Fibroblast of skin of left biceps (primary cell): ENCODE measurements at places on chromosomes 6 and 20.
A peak's percentile ranks its signal among the peaks of the same experiment; 100 is the strongest.

DNA sequence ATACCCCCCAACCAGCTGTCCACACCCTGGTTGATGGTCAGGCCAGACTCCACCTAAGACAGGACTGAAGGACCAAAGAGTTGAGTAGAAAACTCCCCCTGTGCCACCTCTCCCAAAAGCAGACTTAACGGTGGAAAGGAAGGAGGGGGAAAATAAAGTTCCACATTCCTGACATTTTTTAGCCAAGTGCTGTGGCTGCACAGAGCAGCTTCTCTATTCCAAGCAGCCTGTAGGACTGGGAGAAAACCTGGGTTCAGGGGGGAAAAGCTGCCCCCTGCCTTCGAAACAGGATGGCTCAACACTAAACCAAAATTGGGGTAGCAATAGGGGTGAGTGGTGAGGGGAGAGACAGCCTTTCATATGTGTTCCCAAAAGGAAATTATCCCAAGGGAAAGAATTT, 3.6 kb downstream of the TRAM2 start:
- DNase-seq: no peak

- DNase-seq: no peak
These were observed 371.9 kb upstream of the CHD6 start for GRCh38 chr20:41989935-41990635.

DNA sequence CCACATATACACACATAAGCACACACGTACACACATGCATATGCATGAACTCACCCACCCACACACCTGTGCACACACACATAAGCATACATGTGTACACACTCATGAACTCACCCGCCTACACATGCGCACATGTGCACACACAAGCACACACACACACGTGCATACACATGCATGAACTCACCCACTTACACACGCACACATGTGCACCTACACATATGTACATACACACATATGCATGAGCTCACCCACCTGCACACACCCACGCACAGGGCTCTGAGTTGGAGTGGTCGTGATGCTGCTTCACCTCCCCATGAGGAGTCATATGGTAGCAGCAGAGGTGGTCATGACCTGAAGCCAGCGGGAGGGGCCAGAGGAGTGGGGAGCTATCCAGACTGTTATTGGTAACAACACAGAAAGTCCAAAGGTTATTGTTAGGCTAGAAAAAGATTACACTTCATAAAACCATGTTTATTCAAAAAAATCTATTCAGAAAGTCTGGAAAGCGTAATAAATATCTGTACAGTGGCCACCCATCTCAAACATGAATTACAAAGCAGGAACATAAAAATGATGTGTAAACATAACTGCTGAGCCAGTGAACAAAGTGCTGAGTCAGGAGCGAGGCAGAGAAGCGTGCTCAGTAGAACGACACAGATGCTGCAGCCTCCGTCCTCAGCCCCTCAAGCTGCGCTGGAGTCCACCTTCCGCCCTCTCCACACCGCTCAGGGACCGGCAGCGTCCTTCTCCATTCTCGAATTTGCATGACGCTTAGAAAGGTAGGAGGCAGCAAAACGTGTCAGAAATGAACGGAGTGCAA, 26.4 kb upstream of the MPC1 start:
- DNase-seq: no peak

GRCh38 chr6:168721571-168721970, 280.6 kb downstream of the SMOC2 start:
- DNase-seq: no peak

DNA sequence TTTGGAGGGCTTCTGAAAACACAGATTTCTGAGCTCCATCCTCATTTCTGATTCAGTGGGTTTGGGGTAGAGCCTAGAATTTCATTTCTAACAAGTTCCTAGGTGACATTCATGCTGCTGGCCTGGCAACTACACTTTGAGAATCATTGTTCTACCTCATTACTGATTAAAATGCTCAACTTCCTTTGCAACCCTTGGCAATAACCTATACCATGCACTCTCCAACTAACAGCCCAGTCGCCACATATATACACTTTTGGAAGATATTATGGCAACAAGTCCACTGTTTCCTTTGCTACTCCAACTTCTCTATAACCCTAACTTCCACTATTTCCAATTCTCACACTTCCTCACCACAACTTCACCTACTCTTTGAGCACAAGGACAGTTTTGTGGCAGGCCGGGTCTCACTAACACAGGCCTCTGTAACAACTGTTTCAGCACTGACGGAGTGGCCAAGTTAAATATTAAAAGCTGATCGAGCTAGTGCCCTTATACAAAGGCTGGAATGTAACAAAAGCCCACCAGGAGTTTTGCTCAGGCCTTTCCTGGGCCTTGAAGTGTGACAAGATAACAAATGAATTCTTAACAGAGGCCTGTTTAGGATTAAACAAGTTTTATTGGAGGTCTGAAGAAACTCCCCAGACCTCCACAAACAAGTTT, 32.1 kb upstream of the RAB23 start:
- DNase-seq: no peak

- DNase-seq: no peak
These were observed 121.3 kb downstream of the TOX2 start for GRCh38 chr20:44035924-44036323.

- DNase-seq: no peak
These were observed 9.1 kb downstream of the LAMA2 start for GRCh38 chr6:128892079-128892478.

- no peak for DNase-seq
These were observed 544 bp upstream of the STK38 start for GRCh38 chr6:36547646-36548400.

DNA sequence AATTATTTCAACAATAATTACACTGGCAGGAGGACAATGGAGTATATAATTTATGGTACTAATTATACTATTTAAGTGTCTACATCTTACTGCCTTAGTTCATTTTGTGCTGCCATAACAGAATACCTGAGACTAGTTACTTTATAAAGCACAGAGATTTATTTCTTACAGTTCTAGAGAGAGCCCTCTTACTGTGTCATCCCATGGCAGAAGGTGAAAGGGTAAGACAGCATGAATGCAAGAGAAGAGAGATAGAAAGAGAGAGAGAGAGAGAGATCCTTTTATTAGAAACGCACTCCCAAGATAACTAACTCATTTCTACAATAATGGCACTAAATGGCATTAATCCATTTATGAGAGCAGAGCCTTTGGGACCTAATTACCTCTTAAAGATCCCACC, 314.7 kb downstream of the EPM2A start:
- DNase-seq: no peak

DNA sequence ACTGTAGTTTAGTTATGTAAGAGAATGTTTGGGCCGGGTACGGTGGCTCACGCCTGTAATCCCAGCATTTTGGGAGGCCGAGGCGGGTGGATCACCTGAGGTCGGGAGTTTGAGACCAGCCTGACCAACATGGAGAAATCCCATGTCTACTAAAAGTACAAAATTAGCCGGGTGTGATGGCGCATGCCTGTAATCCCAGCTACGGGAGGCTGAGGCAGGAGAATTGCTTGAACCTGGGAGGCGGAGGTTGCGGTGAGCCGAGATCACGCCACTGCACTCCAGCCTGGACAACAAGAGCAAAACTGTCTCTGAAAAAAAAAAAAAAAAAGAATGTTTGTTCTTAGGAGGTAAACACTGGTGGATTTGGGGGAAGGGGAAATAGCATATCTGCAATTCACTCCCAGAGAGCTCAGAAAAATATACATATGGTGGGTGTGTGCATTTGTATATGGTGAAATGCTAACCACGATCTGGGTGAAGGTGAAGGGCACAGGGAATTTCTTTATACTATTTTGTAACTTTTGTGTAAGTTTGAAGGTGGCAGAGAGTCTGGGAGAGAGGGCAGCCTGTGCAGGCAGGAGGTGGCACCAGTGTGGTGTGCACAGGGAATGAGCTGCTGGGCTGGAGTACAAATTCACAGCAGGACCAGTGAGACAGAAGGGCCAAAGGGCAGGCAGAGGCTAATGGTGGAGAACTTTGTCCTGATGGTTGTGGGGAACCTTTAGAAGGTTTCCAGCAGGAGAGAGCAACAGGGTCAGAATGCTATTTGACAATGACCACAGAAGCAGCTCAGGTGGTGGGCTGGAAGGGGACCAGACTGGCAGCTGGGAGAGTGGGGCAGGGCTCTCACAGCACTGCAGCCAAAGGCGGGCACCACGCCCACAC, 42.4 kb downstream of the SSR1 start:
- no peak for DNase-seq

GRCh38 chr6:145076115-145076841, 659.0 kb downstream of the EPM2A start:
- DNase-seq: no peak

GRCh38 chr6:41177695-41178094, 14.8 kb upstream of the TREM2 start:
- DNase-seq: no peak

DNA sequence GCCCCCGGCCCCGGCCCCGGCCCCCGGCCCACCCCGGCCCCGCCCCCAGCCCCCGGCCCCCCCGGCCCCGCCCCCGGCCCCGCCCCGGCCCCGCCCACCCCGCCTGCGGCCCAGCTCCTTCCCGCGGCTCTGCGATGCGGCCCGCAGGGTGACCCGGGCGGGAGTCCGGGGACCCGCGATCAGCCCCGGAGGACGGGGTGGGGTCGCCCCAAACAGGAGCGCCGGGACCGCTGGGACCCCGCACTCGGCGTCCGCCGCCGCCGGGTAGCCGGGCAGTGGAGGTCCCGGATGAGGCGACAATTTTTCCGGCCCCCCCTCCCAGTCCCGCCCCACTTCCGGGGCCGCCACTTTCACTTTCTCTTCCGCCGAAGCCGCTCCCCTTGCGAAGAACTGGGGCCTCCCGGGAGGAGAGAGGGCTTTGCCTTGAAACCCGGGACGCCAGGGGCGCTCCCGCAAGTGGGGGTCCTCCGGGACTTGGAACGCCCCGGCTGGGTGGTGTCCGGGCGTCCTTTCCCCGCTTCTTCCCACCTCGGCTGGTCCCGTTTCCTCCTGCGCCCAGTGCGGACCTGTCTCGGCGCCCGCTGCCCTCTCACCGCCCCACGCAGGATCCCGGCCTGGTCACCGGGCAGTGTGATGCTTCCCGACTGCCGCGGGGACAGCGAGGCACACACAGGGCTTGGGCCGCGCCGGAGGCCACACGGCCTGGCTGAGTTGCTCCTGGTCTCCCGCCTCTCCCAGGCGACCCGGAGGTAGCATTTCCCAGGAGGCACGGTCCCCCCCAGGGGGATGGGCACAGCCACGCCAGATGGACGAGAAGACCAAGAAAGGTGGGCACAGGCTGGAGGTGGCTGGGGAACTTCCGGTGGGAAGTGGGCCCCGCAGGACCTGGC, at the start of gene RBCK1:
Gene RBCK1 (plus strand): TSS at position 347 of the 890 bp plus-strand sequence. CDS start 459 bp downstream, at position 806.
- DNase-seq: peak; percentile 66

- no peak for DNase-seq
These were observed 57.0 kb downstream of the CD40 start for GRCh38 chr20:46175127-46175494.

DNA sequence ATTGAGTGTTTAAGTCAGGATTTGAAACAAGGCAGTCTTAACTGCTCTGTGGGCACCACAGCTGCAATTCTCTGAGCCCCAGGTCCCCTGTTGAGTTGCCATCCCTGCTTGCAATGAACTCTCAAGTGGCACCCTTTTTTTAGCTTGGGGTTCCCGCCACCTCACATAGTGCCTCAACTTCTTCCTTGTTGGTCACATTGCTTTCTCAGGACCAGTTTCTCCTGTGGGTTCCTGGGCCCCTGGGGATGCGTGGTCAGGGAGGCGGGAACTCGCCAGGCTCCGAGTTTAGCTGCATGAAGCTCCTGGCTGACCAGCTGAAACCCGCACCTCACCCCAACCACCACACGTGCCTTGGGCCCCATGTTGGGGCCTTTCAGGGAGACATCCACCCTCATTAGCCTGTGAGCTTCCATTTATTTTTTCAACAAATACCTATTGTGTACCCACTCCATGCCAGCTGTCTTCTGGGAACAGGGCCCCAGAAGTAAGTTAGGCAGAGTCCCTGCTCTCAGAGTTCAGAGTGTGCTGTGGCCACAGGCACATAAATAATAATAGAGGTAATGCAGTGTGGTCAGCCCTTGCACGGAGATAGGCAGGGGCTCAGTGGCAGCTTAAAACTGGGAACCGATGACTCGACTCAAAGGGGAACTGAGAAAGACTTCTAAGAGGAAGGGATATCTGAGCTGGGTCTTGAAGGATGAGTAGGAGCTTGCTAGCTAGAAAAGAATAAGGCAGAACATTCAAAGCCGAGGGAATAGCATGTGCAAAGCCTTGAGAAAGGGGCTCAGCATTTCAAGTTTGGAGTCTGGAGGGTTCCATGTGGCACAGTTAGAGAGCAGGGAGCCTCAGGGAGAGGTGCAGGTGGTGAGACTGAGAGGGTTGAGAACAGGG, 33.9 kb upstream of the FAM83D start:
- DNase-seq: no peak
